NCI-H2227 treated with DMSO at 0.1 percent for 48 hours (cell line): ENCODE measurements at places on chromosomes 6 and 20.
A peak's percentile ranks its signal among the peaks of the same experiment; 100 is the strongest.

DNA sequence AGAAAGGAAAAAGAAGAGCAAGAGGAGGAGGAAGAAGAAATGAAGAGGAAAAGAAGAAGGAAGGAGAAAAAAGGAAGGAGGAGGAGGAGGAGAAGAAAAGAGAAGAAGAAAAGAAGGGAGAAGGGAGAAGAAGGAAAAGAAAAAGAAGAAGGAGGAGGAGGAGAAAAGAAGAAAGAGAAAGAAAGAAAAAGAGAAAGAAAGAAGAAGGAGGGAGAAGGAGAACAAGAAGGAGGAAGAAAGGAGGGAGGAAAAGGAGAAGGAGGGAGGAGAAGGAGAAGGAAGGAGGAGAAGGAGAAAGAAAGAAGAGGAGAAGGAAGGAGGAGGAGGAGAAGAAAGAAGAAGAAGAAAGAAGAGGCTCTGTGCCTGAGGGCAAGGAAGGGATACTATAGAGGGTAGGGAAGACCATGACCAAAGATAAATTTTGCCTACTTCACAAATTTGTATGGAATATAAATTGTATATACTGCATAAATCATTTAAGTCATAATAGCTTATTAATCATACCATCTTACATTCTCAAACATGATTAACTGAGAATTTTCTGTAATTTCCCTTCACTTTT, 55.7 kb downstream of the SESN1 start:
- DNase-seq = no peak

- no peak for DNase-seq
Measured at GRCh38 chr20:37926612-37927011, 23.7 kb downstream of the VSTM2L start.

GRCh38 chr6:43395776-43396175, 26.3 kb upstream of the ZNF318 start:
- DNase-seq = no peak

DNA sequence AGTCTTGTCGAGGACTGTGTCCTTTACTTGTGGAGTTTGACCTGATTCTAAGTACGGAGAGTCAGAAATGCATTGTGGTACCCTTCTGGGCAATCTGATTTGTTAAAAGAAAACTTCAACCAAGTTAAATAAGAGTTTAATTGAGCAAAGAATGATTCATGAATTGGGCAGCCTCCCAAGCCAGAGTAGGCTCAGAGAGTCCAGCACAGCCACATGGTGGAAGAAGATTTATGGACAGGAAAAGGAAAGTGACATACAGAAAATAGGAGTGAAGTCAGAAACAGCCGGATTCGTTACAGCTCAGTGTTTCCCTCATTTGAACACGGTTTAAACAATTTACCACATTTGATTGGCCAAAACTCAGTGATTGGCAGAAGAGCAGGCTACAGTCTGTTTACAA, 329.2 kb downstream of the DHX35 start:
- DNase-seq = no peak

DNA sequence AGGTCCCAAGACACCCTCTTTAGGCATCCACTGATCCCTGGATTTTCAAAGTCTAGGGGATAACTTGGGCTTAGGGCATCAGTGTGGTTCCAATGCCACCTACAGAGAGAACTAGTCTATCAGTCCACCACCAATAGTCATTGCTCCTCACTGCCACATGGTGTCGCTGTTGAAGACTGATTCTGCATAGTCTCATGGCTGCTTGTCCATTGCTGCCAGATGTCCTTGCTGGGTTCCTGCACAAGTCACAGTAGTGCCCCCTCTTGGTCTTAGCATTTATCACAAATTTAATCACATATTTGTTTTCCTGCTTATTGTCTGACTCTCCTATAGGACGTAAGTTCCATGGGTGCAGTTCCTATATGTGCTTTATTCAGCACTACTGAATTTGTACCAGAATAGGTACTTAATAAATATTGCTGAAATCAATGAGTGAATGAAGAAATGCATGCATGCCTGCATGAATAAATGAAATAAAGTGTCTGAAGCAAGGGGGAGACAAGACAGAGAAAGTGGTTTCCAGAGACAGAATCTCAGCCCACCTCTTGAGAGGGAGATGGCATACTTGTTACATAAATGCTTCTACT, 45.9 kb upstream of the RALY start:
- DNase-seq = no peak

GRCh38 chr6:86526238-86526637, 411.1 kb upstream of the HTR1E start:
- DNase-seq = no peak

- DNase-seq = no peak
Measured at GRCh38 chr6:150179030-150179429, 36.2 kb downstream of the PPP1R14C start.

DNA sequence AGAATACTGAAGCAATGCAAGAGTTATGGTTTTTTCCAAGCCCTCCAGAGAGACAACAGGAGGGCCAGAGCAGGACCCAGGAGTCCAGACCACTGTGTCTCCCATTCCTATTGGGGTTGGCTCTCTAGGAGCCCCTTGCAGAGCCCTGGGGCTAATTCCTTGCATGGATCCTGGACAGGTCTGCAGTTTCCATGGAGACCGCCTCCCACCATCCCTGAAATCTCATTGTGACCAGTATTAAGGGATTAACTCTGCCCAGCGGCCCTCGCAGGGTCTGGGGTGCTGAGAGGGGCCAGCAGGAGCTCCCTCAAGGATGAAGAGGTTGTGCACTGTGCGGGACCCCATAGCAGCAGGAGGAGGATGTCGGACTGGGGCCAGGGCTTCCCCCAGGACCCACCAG, 34.8 kb downstream of the HNF4A start:
- no peak for DNase-seq

DNA sequence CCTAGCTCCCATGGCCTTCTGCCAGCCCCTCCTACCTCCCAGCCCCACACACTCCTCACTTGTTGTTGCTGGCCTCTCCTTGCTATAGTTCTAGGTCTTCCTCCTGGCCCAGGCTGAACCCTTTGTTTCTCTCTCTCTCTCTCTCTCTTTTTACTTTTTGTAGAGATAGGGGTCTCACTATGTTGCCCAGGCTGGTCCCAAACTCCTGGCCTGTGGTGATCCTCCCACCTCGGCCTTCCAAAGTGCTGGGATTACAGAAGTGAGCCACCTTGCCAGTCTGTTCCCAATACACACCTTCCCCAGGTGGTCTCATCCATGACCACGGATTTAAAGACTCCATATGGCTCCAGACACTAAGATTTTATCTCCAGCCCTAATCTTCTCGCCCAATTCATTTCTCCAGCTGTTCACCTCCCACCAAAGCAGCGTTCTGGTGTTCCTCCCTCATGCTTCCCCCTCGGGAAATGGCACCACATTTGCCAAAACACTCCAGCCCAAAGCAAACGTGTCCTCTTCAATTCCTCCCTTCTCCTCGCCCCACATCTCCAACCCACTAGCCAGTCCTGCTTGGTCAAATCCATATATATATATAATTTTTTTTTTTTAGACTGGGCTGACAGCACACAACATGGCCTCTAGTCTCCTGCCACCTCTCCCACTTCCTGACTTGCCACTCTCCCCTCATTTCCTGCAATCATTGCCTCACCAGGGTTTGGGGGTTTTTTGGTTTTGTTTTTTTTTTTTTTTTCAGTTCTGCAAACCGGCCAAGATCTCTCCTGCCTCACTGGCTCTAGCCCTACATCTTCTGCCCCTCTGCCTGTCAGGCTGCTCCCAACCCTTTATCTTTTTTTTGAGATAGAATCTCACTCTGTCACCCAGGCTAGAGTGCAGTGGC, 104.4 kb downstream of the NCR2 start:
- DNase-seq = no peak

- DNase-seq = no peak
Measured at GRCh38 chr20:56352345-56353055, 6.3 kb upstream of the FAM210B start.

- DNase-seq = no peak
Measured at GRCh38 chr6:32962213-32962826, 6.1 kb upstream of the BRD2 start.

DNA sequence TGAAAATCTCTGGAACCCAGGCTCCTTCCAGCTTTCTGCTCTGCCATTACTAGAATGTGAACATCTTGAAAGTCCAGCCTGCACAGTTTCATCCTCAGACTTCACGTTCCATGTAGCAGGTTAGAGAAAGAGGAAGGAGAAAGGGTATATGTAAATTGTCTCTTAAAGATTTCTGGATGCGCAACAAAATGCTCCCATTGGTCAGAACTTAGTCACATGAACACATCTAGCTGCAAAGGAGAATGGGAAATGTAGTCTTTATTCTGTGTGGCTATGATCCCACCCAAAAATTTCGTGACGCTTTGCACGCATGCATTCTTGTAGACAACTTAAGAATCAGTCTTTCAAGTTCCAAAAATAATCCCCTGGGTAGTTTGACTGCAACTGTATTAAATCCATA, 46.4 kb upstream of the CHD6 start:
- DNase-seq = peak; percentile 19

DNA sequence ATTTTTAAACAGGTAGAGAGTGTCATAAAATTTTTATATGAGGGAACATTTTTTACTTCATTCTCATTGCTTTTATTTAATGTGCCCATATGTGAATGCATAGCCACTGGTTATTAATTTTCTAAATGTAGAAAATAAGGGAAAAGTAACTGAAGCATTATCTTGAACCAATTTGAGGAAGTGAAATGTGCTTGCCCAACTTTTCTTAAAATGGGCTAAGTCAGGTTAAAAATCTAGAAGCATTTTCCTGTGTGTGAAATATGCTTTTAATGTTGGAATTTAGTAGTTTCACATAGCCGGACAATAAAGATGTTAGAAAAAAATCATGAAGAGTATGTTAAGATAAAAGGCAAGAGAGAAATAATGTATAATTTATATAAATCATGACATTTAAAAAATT, 3.8 kb downstream of the SEC23B start:
- no peak for DNase-seq

DNA sequence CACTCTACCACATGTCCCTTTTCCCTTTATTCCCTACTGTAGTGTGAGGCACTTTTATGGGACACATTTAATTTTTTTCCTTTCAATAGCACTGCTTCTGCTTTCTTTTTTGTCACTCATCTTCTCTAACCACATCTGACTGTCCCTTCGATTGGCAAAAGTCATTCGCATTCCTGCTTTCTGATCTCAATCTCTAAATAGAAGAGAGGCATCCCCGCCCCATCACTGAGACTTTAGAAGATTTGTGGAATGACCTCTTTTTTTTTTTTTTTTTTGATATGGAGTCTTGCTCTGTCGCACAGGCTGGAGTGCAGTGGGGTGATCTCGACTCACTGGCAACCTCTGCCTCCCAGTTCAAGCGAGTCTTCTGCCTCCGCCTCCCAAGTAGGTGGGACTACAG, 9.1 kb downstream of the ZNF292 start:
- no peak for DNase-seq

- DNase-seq = no peak
Measured at GRCh38 chr20:7196481-7196880, 429.0 kb downstream of the BMP2 start.

GRCh38 chr20:51220293-51220706, 197.4 kb upstream of the KCNG1 start:
- DNase-seq = no peak

DNA sequence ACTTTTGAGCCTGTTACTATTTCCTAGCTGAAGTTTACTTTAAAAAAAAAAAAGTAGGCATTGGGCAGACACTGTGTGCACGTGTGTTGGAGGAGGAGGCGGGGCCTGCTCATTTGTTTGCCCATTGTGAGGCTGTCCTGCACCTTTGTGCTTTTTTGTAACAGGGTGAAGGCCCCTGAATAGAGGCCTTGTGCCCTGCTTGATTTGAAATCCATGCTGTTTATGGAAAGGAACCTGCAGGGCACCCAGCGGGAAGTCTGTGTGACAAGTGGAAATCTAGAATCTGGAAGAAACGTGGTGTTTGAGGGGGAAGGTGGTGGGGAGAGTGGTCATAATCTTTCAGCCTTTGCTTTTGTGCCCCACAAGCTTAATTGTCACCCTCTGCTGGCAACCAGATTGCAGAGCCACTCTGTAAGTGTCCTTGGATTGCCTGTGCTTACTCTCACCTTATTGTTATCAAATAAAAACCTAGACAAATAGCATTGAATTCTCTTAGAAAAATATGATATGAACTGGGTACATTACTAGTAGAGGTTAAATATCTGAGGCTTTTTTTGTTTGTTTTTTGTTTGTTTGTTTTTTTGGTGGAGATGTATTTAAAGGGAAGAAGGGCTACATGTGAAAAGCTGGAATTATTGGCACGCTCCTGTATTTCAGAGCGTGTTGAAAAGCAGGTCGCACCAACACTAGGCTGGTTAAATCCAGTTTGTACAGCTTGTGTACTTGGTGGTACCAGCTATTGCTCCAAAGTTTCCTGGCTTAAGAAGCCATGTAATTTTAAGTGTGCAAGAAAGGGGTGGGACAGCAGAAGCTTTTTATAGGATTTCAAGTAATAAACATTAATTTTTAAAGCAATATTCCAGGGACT, 156.3 kb downstream of the ARID1B start:
- DNase-seq = peak; percentile 75

DNA sequence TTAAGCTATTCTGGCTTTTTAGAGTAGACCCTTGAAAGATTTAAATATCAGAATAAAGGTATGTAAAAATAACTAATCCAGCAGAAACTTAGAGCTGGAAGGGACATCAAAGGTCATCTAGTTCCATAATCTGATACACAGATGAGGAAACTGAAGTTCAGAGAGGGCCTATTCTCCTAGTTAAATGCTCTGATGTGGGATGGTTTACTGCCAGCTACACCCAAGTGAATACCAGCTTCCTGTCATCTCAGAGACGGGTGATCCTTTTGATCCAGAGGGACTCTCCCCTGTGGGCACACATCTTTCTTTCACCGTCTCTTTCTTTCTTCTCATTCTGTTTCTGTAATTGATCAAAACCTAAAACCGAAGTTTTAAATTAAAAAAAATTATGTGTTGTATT, 94.1 kb downstream of the MAN1A1 start:
- DNase-seq = no peak

DNA sequence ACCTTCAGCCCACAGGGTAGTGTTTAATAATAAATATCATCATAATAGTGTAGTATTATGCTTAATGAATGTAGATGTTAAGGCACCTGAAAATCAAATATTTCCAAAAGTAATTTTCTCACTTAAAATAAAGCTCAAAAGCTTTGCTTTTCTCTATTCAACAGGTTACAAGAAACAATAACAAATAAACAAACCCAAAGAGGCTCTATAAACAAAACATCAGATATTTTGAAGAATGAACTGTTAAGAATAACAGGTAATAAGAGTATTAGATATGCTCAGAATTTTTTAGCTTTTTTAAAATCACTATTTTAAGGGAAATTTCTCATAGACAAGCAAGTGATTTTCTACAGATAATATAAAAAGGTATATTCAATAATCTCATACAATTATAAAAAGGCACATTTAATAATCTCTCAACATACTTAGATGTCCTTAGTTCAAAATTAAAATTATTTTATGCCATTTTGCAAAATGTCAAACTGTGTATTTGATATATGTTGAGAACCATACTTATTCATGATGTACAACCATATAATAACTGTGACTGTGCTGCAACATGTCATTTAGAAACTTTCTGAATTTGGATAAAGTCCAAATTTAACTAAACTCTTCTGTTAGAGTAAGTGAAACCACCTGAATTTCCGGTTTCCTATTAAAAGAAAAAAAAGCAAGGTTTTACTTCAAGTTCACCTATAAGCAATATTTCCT, 35.8 kb downstream of the PHIP start:
- no peak for DNase-seq
